ENCODE measurements at places on chromosomes 12 and 14.

DNA sequence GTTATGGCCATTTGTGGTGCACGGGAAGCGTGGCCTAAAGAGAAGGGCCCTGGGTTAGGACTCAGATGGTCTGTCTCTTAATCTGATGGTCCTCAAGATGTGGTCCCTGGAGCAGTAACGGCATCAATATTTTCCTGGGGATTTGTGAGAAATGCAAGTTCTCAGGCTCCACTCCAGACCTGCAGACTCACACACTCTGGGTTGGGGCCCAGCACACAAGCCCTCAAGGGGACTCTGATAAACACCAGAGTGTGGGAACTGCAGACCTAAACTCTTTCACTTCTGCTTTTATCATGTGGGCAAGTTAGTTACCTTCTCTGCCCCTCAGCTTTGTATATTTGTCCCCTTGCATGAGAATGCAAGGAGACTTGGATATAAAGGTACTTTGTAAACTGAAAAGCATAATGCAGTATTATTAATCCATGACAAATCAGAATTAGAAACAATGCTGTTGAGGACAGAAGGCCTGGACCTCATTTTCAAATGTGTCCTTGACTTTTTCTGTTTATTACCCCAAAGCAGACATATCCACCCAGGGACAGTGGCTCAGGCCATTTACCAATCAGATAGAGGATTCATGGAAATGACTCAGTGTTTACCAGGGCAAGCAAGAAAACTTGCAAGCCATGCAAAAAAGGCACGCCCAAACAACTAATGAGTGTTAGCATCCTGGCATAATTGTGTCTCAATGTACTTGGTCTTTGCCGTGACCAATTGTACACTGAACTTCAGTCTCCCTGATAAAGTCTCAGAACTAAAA lies 157.0 kb downstream of the ASCL1 start:
- no peak for DNase-seq

GRCh38 chr12:43349863-43350262 lies 202.1 kb downstream of the ADAMTS20 start:
- no peak for DNase-seq

- no peak for DNase-seq
These were observed 48.0 kb upstream of the ARID2 start for GRCh38 chr12:45681465-45681864.

GRCh38 chr12:47216150-47216677 lies 136.5 kb upstream of the AMIGO2 start:
- DNase-seq: no peak
